Tibial artery (tissue), 4 donors: ENCODE measurements at places on chromosomes 6 and 20.

GRCh38 chr6:46862381-46862780, 59.4 kb downstream of the ADGRF5 start:
- DNase-seq: no peak
- H3K36me3 ChIP-seq: no peaks in the 10 kb centered on the region
- H3K4me1 ChIP-seq: no peaks in the 10 kb centered on the region
- no peak overlapping the region for H3K27ac ChIP-seq

DNA sequence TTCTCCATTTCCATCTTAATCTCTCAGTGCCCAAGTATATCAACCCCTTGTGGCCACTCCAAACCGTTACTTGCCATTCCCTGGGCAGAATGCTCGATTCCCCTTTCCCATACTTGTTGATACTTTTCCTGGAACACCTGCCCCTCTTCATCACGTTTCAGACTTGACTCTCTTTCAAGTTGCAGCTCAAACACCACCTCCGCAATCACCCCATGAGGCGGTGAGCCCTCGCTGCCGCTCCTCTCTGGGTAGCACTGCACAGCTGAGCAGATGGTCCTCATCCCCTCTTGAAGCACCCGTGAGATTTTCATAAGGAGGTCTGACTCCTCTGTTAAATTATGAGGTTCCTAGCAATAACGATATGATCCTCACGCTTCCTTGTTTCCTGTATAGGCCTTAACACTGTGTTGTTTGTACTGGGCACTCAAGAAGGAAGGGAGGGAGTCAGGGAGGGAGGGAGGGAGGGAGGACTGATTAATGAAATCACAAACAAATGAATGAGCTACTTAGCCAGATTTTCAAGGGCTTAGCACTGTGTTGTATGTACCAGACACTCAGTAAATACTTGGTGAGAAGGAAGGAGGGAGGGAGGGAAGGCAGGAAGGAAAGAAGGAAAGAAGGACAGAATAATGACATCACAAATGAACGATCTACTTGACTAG, 8.0 kb upstream of the UQCC2 start:
- H3K4me1 ChIP-seq: peaks cover 23% of the 10 kb centered on the region
- H3K27me3 ChIP-seq: no peaks in the 10 kb centered on the region
- H3K36me3 ChIP-seq: no peaks in the 10 kb centered on the region
- no peak overlapping the region for H3K27ac ChIP-seq
- DNase-seq: no peak

- H3K27ac ChIP-seq: no peak overlapping the region
- no peaks in the 10 kb centered on the region for H3K36me3 ChIP-seq
- no peak for DNase-seq
- H3K27me3 ChIP-seq: no peaks in the 10 kb centered on the region
- no peak overlapping the region for H3K4me3 ChIP-seq
Observed at GRCh38 chr6:138455746-138456400, 43.4 kb downstream of the NHSL1 start.

GRCh38 chr6:116568111-116568510, 3.2 kb upstream of the RWDD1 start:
- H3K27ac ChIP-seq: no peak overlapping the region
- peaks cover 15% of the 10 kb centered on the region for H3K4me1 ChIP-seq
- H3K4me3 ChIP-seq: no peak overlapping the region
- DNase-seq: no peak
- H3K36me3 ChIP-seq: no peaks in the 10 kb centered on the region

GRCh38 chr20:63174309-63175037, 41.5 kb downstream of the YTHDF1 start:
- H3K4me1 ChIP-seq: peaks cover 44% of the 10 kb centered on the region
- no peak overlapping the region for H3K4me3 ChIP-seq
- no peak overlapping the region for H3K27ac ChIP-seq
- DNase-seq: no peak

GRCh38 chr6:13903364-13903763, 21.4 kb upstream of the RNF182 start:
- no peak for DNase-seq
- no peak overlapping the region for H3K4me3 ChIP-seq
- H3K4me1 ChIP-seq: no peaks in the 10 kb centered on the region
- no peaks in the 10 kb centered on the region for H3K36me3 ChIP-seq
- no peak overlapping the region for H3K27ac ChIP-seq
- H3K27me3 ChIP-seq: peaks cover 37% of the 10 kb centered on the region

GRCh38 chr6:95325916-95326315, 251.4 kb upstream of the MANEA start:
- H3K27ac ChIP-seq: no peak overlapping the region
- no peaks in the 10 kb centered on the region for H3K27me3 ChIP-seq
- H3K4me1 ChIP-seq: no peaks in the 10 kb centered on the region

GRCh38 chr6:81636930-81637568, 115.4 kb downstream of the TENT5A start:
- no peak overlapping the region for H3K27ac ChIP-seq
- no peak for DNase-seq
- no peaks in the 10 kb centered on the region for H3K36me3 ChIP-seq
- H3K4me1 ChIP-seq: no peaks in the 10 kb centered on the region
- no peak overlapping the region for H3K4me3 ChIP-seq

GRCh38 chr6:22929311-22929985, 360.1 kb downstream of the HDGFL1 start:
- H3K36me3 ChIP-seq: no peaks in the 10 kb centered on the region
- no peak overlapping the region for H3K4me3 ChIP-seq
- no peak for DNase-seq
- peaks cover 5% of the 10 kb centered on the region for H3K4me1 ChIP-seq
- H3K27ac ChIP-seq: peak overlapping the region; percentile 55

DNA sequence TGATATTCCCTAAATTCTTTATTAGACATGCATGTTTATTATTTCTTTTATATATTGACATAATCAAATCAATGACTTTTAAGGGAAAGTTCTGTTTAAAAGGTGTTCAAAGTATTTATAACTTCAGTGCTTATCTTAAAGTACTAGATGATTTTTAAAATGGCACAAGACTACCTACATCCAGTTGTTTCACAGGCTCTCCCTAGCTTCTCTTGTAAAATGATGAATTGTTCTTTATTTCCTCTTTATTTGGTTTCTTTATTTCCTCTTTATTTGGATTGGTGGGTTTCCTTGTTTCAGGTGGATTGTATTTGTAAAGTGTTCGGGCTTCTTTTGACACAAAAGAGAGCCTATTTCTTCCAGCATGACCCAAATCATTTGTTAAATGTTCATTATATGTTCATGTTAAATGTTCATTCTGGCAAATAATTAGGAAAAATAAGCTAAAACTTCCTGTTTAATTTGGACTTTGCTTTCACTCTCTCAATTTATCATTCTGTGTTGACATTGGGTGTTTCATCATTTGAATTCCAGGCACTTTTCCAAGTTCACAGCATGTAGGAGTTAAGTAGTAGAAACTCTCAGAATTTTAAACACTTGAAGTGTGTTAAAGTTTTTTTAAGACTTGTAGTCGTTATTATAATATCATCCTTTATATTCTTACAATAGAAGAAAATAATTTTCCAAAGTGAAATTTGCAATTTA, 24.6 kb downstream of the MLIP start:
- no peak overlapping the region for H3K4me3 ChIP-seq
- no peaks in the 10 kb centered on the region for H3K36me3 ChIP-seq
- DNase-seq: no peak
- no peaks in the 10 kb centered on the region for H3K27me3 ChIP-seq

DNA sequence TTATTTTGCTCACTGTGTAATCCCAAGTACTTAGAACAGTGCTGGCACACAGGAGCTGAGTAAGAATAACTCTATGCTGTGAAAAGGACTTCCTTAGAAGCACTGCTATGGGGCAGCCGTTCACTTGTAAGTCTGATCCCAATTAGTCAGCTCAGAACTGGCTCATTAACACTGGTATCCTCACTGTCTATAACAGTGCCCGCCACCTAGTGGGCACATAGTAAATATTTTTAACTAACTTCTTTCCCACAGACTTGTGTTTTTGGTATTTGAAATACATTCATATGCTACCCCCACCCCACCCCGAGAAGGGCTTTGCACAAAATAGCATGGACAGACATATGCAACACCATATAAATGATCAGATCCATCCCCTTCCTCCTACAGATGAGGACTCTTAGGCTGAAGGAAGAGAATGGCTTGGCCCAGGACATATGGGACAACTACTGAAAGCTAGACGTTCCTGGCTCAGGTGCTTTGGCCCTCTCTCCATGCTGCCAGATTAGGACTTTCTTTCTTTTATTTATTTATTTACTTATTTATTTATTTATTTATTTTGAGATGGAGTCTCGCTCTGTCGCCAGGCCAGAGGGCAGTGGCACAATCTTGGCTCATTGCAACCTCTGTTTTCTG, 47.1 kb downstream of the DST start:
- H3K27me3 ChIP-seq: no peaks in the 10 kb centered on the region
- H3K27ac ChIP-seq: no peak overlapping the region

- no peaks in the 10 kb centered on the region for H3K36me3 ChIP-seq
- H3K27ac ChIP-seq: no peak overlapping the region
- H3K4me1 ChIP-seq: no peaks in the 10 kb centered on the region
- no peak overlapping the region for H3K4me3 ChIP-seq
- H3K27me3 ChIP-seq: no peaks in the 10 kb centered on the region
Observed at GRCh38 chr6:157092736-157093135, 230.6 kb downstream of the TMEM242 start.

GRCh38 chr6:69835414-69836179, 30.8 kb upstream of the COL19A1 start:
- no peak overlapping the region for H3K4me3 ChIP-seq
- H3K36me3 ChIP-seq: no peaks in the 10 kb centered on the region
- H3K27ac ChIP-seq: no peak overlapping the region
- no peak for DNase-seq
- H3K4me1 ChIP-seq: no peaks in the 10 kb centered on the region
